Tongue (tissue), 3 donors: ENCODE measurements at places on chromosomes 6 and 20. TPM values are rescaled to one million over a fixed set of nuclear protein-coding genes. Genes with fewer than 3 reads are reported as not detected.
A peak's percentile ranks its signal among the peaks of the same experiment; 100 is the strongest.

- DNase-seq, result peak; percentile 60
Observed at GRCh38 chr6:14983599-14984518, 262.0 kb upstream of the JARID2 start.

- DNase-seq, result no peak
Observed at GRCh38 chr6:84062519-84063154, 29.1 kb downstream of the MRAP2 start.

DNA sequence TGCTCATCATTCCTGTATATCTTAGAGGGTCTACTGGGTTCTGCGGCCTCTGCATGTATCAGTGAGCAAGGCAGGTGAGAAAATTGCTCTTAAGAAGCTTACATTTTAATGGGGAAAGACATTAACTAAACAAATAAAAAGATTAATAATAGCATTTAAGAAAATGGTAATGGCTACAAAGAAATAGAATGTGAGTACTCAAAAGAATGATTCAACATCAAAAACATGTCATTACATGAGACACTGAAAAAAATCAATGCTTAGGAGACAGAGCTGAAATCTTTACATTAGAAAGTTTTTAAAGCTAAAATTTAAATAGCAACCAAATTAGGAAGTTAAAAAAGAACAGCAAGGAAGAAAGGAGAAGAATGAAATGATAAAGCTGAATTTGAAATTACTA, 146.9 kb upstream of the PHACTR1 start:
- no peak for DNase-seq

GRCh38 chr20:32792316-32792715, 27.4 kb upstream of the MAPRE1 start:
- peak; percentile 90 for DNase-seq

GRCh38 chr6:150299873-150300485, 68.8 kb upstream of the IYD start:
- DNase-seq, result peak; percentile 96

DNA sequence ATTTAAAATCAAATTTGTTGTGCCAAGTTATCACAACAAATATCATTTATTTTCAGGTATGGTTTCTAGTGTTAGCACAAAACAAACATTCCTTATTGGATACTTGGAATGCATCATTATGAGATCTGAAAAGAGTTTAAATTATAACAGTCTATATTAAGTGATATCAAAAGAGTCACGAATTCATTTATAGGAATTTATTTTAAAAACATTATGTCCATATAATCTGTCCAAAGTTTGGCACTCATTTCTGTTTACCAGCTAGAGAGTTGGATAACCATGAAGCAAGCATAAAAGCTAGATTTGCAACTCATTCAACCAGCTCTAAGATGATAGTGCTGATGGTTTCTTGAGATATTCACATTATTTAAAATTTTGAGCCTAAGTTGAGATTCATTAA, 453.2 kb downstream of the DOK5 start:
- no peak for DNase-seq

DNA sequence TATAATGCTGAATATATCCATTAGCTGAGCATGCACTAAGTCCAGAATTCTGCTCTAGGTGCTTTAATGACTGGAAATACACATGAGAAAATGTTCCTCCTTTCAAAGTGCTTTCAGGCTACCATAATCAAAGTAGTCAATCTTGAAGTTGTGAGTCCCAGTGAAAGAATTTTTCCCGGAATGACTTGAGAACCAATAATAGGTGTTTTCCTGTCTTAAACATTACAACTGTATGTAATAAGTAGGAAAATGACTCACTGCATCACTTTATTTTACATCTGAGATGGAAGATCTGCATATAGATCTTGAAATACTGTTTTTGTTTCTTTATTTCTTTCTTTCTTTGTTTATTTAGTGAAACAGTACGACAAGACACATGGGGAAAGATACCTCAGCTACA, 437.4 kb upstream of the JAG1 start:
- no peak for DNase-seq

DNA sequence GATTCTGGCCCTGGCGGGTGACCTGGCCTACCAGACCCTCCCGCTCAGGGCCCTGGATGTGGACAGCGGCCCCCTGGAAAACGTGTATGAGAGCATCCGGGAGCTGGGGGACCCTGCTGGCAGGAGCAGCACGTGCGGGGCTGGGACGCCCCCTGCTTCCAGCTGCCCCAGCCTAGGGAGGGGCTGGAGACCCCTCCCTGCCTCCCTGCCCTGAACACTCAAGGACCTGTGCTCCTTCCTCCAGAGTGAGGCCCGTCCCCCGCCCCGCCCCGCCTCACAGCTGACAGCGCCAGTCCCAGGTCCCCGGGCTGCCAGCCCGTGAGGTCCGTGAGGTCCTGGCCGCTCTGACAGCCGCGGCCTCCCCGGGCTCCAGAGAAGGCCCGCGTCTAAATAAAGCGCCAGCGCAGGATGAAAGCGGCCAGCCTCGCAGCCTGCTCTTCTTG, 868 bp upstream of the SLC2A4RG start:
- peak; percentile 80 for DNase-seq

- peak; percentile 32 for DNase-seq
Observed at GRCh38 chr6:144405163-144405562, 120.0 kb downstream of the UTRN start.

DNA sequence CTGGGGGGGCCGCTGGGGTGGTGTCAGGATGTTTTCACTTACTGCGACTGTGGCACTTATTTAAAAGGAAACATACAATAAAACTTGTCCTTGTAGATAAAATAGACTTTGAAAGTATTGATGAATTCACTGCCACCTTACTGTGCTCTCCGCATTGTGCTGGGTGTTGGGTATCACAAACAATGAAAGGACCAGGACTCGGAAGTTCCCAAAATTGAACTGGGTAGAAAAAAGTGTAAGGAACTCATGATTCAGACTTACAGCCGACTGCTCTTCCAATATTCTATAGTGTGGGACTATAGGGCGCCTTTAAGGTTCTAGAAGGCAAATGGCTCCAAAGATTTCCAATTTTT, 32.1 kb upstream of the ID4 start:
- DNase-seq, result no peak

- peak; percentile 37 for DNase-seq
Observed at GRCh38 chr6:104956731-104957294, at the start of gene LIN28B. Gene LIN28B, plus strand, starts transcription at chr6:104957107. Its CDS starts 144 bp downstream, at chr6:104957251.

DNA sequence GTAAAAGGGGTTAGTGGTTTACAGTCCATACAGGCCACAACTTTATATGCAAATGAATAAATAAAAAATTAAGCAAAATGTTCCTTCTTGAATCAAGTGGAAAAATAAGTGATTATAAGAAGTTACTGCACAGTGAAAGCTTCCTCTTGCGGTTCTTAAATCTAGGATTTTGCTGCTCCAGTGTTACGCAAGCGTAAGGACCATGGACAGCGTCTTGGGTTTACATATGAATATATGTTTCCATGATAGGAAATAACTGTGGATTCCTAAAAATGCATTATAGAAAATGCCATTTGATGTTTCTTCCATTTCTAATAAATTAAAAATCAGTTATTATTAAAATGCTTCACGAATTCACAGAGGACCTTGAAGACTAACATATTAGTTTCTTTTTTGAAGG, 176.6 kb upstream of the POU3F2 start:
- DNase-seq, result peak; percentile 88

DNA sequence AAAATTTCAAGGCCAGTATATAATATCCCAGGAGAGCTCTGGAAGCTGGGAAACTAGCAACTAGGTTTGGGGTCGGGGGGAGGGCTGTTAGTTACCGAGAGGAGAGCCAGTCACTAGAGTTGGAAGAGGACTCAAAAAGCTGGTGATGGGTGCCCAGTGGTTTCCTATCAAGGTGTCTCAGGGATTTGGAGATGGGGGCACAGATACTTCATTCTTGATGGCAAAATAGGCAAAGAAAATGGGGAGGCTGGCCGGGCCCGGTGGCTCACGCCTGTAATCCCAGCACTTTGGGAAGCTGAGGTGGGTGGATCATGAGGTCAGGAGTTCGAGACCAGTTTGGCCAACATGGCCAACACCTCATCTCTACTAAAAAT, 805 bp downstream of the PHF1 start:
- no peak for DNase-seq

DNA sequence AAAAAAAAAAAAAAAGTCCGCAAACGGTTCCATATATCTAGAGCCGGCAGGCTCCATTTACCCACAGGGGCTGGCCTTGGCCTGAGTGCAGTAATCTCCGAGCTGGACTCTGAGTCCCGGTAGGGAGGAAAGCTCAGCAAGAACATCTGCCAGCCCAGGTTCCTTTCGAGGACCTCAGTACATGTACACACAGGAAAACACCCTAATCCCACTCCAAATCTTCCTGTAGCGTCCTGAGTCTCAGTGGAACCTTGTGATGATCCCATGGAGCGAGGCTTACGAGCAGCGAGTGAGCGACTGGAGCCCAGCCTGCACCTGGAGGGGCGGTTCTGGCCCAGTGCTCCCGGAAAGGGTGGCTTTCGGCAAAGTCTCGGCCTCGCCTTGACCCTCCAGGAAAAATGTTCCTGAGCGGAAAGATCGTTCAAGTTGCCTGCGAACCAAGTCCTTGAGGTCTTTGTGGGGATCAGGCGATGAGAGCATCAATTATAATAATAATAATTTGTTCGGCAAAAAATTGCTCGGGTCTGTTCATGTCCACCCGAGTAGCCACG, 32.1 kb downstream of the PRSS16 start:
- no peak for DNase-seq

DNA sequence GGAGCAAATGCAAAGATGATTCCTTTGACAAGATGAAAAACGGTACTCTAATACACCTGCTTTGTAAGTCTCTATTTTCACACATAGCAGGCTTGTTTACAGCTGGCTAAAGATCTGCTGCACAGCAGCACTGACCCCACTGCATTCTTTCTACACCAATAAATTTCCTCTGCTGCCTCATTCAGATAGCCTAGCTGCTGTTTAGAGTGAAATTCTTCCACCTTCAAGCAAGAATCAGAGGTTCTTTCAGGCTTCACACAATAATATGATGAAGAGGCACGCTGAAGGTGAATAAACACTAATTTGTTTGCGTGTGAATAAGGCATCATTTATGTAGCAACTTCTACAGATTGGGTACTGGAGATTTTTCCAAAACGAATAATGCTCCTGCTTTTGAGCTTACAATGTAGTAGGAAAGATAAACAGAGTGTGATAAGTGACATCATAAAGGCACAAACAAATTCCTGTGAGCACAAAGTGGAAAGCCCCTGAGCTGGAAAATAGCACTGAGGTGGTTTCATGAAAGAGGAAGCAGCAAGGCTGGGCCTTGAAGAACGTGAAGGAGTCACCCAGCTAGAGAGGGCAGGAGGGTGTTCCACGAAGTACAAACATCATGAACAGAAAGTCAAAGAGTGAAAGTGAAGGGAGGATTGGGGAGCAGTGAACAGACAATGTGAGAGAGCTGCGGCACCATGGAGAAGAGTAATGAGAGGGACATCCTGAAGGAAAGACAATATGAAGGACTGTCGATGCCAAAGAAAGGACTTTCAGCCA, 543.4 kb downstream of the CD83 start:
- no peak for DNase-seq

DNA sequence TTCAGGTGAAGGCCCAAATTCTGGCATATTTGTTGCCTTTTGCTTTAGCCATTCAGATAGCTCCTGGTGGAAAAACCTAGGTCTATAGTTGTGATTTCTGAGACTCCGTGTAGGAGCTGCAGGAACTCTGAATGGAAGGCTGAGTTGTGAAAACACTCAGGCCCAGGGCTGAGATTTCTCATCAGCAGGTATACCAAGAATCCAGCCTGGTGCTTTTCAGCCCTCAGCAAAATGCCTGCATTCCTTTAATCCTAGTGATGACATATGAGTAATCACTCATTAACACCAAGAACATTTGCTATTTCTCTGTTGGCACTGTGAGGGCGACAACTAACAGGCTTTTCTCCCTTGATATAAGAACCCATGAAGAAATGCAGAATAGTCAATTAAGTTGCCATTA, 546.1 kb upstream of the MAN1A1 start:
- no peak for DNase-seq

- no peak for DNase-seq
Observed at GRCh38 chr6:17729223-17730077, 22.7 kb upstream of the NUP153 start.

DNA sequence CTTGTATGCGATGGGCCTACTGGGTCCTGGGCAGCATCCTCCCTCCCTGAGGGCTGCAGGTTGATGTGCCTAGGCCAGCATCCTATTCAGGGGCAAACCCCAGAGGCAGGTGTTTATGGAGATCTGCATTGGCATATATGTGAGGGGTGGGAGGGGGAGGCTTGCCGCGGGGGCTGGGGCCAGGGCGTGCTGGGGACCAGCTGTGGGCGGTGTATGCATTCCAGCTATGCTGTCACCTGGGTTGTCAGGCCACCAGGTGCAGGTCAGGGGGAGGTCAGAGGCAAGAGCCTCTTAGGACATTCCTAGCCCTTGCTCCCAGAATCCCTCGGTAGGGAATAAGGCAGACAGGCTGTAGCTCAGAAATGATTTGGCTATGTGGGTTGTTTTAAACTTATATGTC, 11.9 kb downstream of the FOXA2 start:
- no peak for DNase-seq

- peak; percentile 62 for DNase-seq
Observed at GRCh38 chr6:169045486-169045885, 208.2 kb downstream of the THBS2 start.

DNA sequence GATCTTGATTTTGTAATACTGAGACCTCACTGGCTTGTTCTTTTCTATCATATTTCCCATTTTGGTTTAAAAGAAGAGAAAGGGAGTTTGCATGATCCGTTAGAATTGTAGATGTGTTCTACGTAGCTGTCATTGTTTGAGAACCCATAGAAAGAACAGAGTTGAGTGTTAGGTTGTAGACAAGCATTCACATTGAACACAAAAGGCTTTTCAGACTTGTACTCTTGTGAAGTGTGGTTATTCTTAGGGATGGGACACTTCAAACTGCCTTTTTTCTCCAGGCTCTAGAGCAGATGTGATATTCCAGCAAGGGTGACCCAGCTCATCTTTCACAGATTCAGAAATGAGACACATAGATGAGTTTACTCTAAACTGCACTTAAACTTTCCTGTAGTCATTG, 19.9 kb downstream of the FOXO3 start:
- DNase-seq, result no peak

The NOX3 gene
- not detected for total RNA-seq

The COL20A1 gene
- total RNA-seq, result 6.2 TPM

The CLVS2 gene
- 0.10 TPM for total RNA-seq

The DSP gene
- total RNA-seq, result 167 TPM

The SRMS gene
- not detected for total RNA-seq

The CRISP3 gene
- total RNA-seq, result 100 TPM

The CMTR1 gene
- total RNA-seq, result 41.0 TPM

The SLC22A7 gene
- total RNA-seq, result not detected
